ENCODE measurements at places on chromosomes 6 and 20.

DNA sequence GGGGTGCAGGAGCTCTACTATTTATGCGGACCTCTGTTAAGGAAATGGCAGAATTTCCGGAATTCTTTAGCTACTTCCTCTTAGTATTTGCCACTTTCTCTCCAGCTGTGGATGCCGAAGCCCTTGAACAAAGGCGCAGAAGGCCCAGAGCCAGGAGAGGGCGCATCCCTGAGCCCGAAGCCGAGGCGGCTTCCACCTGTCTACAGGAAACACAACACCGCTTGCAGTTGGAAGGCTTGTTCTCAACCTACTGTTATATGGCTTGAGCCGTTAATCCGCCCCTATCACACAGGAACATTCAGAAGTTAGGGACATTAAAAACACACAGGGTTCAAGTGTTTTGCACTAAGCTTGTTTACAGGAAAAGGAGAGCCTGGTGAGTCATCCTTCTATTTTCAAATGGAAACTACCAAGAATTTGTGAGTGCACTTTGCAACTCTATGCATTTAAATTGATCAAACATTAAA, 417.1 kb downstream of the BCKDHB start:
- H3K4me1 ChIP-seq, result no peaks in the 10 kb centered on the region
- no peak overlapping the region for H3K27ac ChIP-seq
- no peak overlapping the region for H3K4me3 ChIP-seq
- no peaks in the 10 kb centered on the region for H3K27me3 ChIP-seq
- DNase-seq, result no peak

DNA sequence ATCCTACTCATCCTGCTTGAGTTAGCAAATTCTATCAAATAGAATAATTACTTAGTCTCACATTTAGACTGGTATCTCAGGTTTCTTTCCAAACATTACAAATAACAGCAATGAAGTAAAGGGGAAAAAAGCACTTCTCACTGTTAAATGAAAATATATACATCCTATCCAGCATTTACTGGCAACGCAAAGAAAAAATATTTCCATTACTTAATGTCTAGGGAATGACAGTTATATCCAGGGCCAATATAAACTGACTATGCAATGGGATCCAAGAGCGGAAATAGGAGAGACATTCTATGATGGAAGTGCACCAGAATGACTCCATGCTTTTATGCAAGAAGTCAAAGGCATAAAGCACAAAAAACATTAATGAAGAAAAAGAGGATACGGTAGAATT, 60.3 kb downstream of the ME1 start:
- no peaks in the 10 kb centered on the region for H3K4me1 ChIP-seq
- no peaks in the 10 kb centered on the region for H3K27me3 ChIP-seq
- H3K27ac ChIP-seq, result no peak overlapping the region
- H3K4me3 ChIP-seq, result no peak overlapping the region

DNA sequence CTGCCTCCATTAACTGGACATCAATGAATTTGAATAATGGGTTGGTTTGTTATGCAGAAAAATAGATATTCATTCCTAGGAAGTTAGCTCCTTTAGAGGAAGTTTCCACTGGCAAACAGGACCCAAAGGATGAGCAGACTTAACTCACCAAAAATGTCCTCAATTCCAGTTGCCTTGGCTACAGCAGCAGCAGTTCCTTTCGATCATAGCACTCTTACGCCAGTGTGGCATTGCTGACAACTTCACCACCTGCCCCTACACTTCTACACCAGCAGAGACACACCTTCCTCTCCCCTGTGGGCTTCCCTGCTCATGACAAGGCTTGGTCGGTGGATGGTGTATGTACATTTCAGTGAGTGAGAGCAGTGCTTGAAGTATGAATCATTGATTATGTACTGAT, 532.8 kb downstream of the QKI start:
- peaks cover 10% of the 10 kb centered on the region for H3K4me1 ChIP-seq
- DNase-seq, result no peak
- no peaks in the 10 kb centered on the region for H3K27me3 ChIP-seq
- no peaks in the 10 kb centered on the region for H3K36me3 ChIP-seq

DNA sequence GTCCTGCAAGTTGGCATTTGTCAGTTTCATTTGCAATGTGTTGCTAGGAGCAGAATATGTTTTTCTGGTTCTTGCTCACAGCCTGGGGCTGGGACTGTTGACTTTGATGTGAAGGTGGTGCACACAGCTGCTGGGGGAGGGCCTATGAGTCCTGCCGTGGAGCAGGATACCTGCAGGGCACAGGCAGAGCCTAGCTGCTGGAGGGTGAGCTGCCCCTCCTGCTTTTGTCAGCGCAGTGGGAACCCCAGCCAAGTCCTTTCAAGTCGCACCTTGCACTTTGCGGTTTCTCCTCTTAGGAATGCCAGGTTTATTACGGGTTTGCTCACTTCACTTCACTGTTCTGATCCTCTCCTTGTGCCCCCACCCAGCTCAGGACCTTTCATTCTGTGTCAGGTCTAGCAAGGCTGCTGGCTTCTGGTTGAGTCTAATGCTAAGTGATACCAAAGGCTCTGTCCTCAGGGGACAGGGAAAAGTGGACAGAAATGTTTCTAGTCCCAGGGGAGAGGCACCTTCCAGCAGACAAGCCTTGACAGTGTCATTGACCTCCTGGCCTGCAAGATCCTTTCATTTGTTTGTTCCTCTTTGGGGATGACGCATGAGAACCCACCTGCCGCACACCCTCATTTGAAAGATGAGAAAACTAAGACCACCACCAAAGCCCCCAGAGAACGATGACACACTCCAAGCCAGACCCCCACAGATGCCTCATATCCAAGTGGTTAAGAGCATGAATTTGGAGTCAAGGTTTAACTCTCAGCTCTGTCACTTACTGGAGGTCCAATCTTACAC, 2.7 kb upstream of the SPO11 start:
- H3K4me3 ChIP-seq, result no peak overlapping the region
- no peak overlapping the region for H3K27ac ChIP-seq
- no peaks in the 10 kb centered on the region for H3K36me3 ChIP-seq

- H3K4me3 ChIP-seq, result peak overlapping the region; percentile 64
- peaks cover 46% of the 10 kb centered on the region for H3K27me3 ChIP-seq
Observed at GRCh38 chr6:28789553-28790083, 134.2 kb downstream of the TRIM27 start.

DNA sequence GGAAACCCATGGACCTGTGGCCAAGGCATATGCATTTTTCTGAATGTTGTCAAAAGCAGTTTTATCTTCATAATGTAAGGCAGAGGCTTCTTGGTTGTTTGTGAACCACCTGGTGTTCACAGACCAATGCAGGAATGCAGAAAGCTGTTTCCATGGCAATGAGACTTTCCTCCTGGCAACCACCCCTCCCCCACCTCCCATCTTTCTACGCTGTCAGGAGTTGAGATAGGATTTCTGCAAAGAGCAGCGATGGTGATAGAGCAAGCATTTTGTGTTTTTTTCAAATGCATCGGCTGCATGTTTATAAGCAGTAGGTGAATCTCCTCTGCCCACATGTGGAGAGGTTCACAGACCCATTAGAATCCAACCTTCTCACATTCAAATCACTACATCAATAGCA, 114.1 kb upstream of the SMLR1 start:
- no peaks in the 10 kb centered on the region for H3K36me3 ChIP-seq
- H3K4me1 ChIP-seq, result peaks cover 5% of the 10 kb centered on the region
- H3K27me3 ChIP-seq, result no peaks in the 10 kb centered on the region
- no peak overlapping the region for H3K27ac ChIP-seq

- H3K4me1 ChIP-seq, result no peaks in the 10 kb centered on the region
- H3K4me3 ChIP-seq, result no peak overlapping the region
- peaks cover 4% of the 10 kb centered on the region for H3K36me3 ChIP-seq
- DNase-seq, result no peak
- no peak overlapping the region for H3K27ac ChIP-seq
- no peaks in the 10 kb centered on the region for H3K27me3 ChIP-seq
Observed at GRCh38 chr6:154986787-154987235, 8.3 kb upstream of the TIAM2 start.

GRCh38 chr6:136037242-136037875, 185.9 kb downstream of the PDE7B start:
- H3K36me3 ChIP-seq, result no peaks in the 10 kb centered on the region
- H3K27ac ChIP-seq, result no peak overlapping the region
- no peak overlapping the region for H3K4me3 ChIP-seq
- no peak for DNase-seq
- no peaks in the 10 kb centered on the region for H3K27me3 ChIP-seq
- H3K4me1 ChIP-seq, result no peaks in the 10 kb centered on the region

- no peak for DNase-seq
- no peaks in the 10 kb centered on the region for H3K36me3 ChIP-seq
- H3K27ac ChIP-seq, result no peak overlapping the region
- H3K4me3 ChIP-seq, result no peak overlapping the region
- H3K4me1 ChIP-seq, result peaks cover 5% of the 10 kb centered on the region
- H3K27me3 ChIP-seq, result no peaks in the 10 kb centered on the region
Observed at GRCh38 chr6:24231438-24231977, 105.5 kb downstream of the NRSN1 start.

DNA sequence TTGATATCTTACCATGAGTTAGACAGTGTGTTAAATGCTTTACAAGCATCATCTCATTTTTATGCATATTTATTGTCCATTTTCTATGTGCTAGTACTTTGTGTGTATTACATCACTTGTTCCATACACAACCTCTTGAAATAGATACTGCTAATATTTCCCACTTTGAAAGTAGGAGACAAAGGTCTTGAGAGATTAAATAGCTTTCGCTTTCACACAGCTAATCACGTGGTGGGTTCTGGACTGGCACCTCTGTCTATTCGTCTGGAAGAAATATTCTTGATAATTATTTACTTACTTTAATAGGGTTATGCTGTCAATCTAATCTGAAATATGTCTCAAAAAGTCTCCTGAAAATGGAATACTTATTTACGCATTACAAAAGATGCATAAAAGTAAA, 30.2 kb downstream of the EPHA7 start:
- H3K27ac ChIP-seq, result no peak overlapping the region
- no peaks in the 10 kb centered on the region for H3K27me3 ChIP-seq
- no peaks in the 10 kb centered on the region for H3K36me3 ChIP-seq
- no peak overlapping the region for H3K4me3 ChIP-seq

GRCh38 chr6:157066781-157067491, 256.4 kb downstream of the TMEM242 start:
- no peak for DNase-seq
- H3K36me3 ChIP-seq, result peaks cover 3% of the 10 kb centered on the region
- H3K27ac ChIP-seq, result no peak overlapping the region
- H3K4me3 ChIP-seq, result no peak overlapping the region
- H3K4me1 ChIP-seq, result peaks cover 12% of the 10 kb centered on the region

GRCh38 chr6:161613711-161614110, 339.9 kb upstream of the AGPAT4 start:
- no peak overlapping the region for H3K27ac ChIP-seq
- H3K4me1 ChIP-seq, result no peaks in the 10 kb centered on the region
- no peak overlapping the region for H3K4me3 ChIP-seq
- H3K36me3 ChIP-seq, result no peaks in the 10 kb centered on the region
- no peaks in the 10 kb centered on the region for H3K27me3 ChIP-seq

DNA sequence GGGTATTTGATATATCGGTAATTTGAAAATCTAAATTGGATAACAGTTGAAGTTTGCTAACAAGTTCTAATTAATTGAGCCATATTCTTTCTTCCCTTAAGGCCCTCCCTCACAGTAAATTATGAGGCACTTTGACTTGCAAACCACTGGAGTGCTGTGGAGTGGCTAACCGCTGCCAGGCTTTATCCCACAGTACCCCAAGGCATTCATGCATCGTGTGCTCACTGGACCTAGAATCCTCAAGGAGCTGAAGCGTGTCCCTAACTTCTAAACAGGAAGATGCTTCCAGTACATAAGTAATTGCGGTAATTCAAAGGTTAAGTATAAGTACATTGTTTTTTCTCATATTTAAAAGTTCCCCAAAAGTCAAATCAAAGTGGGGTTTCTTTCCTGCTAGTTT, 499.9 kb downstream of the TFAP2A start:
- DNase-seq, result no peak
- no peaks in the 10 kb centered on the region for H3K36me3 ChIP-seq
- no peak overlapping the region for H3K27ac ChIP-seq
- no peaks in the 10 kb centered on the region for H3K27me3 ChIP-seq

DNA sequence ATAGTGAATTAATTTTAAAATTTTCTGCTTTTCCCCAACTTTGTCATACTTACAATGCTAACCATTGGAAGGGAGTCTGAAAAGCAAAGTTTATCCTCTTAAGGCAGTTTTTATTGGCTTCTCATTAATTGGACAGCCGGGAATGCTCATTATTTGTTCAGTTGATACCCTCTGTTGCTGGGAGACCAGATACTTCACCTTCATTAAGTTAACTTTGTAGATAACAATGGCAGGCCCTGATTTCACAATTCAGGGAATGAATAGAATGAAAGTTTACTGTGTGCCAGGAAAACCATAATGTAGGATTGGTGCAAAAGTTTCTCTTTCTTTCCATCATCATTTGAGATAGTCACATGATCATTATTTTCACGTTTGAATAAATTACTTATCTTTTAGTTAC, 49.0 kb downstream of the COL19A1 start:
- H3K27ac ChIP-seq, result no peak overlapping the region
- peak; percentile 65 for DNase-seq
- H3K4me3 ChIP-seq, result no peak overlapping the region
- no peaks in the 10 kb centered on the region for H3K36me3 ChIP-seq

GRCh38 chr6:50922579-50923525, 104.2 kb downstream of the TFAP2B start:
- H3K4me1 ChIP-seq, result no peaks in the 10 kb centered on the region
- no peaks in the 10 kb centered on the region for H3K36me3 ChIP-seq
- no peak overlapping the region for H3K4me3 ChIP-seq
- DNase-seq, result no peak
- no peak overlapping the region for H3K27ac ChIP-seq

Measured in trophoblast cell (in vitro differentiated cells and primary cell).